AG04450 (cell line): ENCODE measurements at places on chromosomes 1 and 21.

- DNase-seq, result peak; percentile 36
Measured at GRCh38 chr1:204989266-204990058, 53.5 kb upstream of the CNTN2 start.

DNA sequence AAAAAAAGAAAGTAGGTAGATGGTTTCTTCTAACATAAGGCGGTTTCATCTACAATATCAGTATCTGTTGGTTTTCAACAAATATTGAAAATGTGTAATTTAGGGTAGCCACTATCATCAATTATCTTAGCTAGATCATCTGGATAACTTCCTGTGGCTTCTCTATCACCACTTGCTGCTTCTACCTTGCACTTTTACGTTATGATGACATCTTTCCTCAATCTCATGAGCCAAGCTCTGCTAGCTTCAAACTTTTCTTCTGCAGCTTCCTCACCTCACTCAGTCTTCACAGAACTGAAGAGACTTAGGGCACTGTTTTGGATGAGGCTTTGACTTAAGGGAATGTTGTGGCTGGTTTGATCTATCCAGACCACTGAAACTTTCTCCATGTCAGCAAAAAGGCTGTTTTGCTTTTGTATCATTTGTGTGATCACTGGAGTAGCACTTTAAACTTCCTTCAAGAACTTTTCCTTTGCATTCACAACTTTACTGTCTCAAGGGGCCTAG lies 144.9 kb upstream of the HP1BP3 start:
- no peak for DNase-seq

GRCh38 chr1:112686835-112687234 lies 12.4 kb downstream of the MOV10 start:
- no peak for DNase-seq

DNA sequence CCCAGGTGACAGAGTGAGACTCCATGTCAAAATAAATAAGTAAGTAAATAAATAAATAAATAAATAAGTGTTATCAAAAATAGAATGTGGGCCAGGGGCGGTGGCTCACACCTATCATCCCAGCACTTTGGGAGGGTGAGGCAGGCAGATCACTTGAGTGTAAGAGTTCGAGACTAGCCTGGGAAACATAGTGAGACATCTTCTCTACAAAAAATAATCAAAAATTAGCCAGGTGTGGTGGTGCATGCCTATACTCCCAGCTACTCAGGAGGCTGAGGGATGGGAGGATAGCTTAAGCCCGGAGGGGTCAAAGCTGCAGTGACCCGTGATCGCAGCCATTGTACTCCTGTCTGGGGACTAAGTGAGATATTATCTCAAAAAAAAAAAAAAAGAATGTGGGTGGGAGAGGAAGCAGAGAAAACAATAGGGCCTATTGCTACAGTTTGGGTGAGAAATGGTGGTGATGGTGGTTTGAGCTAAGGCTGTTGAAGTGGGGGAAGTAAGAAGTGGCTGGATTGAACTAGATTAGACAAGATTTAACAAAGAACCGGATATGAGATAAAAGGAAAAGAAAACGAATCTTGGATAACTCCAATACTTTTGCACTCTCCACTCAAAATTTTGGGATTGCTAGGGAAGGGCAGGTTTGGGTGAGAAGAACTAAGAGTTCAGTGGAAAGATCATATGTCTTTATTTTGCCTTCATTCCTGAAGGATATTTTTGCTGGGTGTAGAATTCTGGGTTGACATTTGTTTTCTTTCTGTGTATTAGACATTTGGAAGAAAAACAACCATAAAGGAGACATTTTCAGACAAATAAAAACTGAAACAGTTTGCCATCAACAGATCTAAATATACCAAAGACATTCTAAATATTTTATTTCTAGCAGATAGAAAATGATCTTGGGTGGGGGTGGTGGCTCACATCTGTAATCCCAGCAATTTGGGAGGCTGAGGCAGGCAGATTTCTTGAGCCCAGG lies 57.1 kb upstream of the SPOCD1 start:
- no peak for DNase-seq
